Articular chondrocyte of knee joint (primary cell): ENCODE measurements at places on chromosomes 7 and 10. TPM values are rescaled to one million over a fixed set of nuclear protein-coding genes. Genes with fewer than 3 reads are reported as not detected.

Gene RAMP3
- 0.11 and 0.13 TPM in 2 replicates for total RNA-seq

Gene MYL7
- total RNA-seq = not detected in 2 replicates

Gene AGR2
- total RNA-seq = 0.39 and 0.86 TPM in 2 replicates

Gene MALRD1
- total RNA-seq = 0.91 and 1.7 TPM in 2 replicates
